ENCODE measurements at places on chromosomes 4 and X.

DNA sequence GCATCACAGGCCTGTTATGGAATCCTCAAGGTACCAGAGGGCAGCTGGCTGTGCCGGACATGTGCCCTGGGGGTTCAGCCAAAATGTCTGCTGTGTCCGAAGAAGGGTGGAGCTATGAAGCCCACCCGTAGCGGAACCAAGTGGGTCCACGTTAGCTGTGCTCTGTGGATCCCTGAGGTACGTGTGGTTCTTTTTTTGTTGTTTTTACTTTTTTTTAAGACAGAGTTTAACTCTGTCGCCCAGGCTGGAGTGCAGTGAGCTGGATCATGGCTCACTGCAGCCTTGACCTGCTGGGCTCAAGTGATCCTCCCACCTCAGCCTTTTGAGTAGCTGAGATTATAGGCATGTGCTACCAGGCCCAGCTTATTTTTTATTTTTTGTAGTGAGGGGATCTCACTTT, 46.1 kb downstream of the JADE1 start:
- DNase-seq = no peak

DNA sequence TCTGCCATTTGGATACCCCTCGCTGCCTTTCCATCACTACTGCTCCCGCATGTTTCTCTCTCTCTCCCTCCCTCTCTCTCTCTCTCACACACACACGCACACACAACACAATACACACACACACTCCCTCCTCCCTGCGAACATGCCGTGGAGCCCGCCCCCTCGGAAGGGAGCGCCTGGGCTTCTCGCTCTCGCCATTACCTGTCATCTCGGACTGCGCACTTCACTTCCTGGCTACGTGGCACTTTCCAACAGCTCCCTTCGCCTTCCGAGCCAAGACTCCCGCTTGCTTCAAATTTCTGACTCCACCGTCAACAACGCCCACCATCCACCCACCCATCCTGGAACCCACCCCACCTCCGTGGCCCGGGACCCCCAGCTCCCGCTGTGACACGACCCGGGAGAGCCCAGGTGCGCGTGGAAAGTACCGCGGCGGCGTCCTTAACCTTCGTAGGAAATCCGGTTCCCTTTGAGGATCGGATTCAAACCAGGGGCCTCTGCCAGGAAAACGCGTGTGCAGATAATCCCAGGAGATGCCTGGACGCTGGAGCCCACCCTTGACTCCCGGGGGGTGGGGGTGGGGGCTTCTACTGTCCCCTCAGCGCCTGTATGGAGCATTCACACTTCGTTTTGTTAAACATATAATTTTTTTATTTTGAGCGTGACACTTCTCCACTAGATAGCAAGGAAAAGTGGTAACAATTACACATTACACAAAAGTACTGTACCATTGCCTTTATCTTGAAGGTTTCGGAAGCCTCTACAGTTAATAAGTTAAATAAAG, 12.5 kb downstream of the ARX start:
- no peak for DNase-seq

- no peak for DNase-seq
These were observed 1159.7 kb upstream of the PCDH7 start for GRCh38 chr4:29560452-29560851.

DNA sequence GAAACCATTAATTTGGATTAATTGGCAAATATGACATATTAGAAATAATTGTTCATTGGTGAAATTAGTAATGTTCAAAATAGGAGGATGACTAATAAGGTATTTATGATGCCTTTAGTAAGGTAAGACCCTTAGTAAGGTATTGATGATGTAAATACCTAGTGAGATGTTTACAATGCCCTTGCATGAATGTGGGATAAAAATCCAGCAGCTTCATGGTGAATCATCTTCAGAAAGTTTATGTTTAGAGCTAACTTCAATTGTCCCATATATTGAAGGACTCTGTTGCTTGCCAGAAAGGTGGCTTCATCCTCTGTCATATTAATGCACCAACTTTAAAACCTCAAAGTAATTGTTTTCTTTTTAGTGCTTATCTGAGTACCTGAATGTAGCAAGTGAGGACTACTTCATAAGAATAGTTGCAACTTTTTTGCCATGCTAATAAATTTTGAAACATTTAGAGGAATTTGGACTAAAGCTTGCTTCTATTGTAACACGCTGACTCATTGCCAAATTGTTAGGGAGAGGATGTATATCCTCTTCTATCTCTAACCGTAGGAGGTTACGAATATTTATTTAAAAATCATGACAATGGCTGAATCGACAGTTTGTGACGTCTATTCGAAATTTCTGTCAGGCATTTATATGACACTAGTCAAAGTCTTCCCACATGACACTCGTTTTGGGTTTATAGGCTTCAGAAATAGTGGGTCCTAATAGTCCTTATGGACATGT, 174.1 kb upstream of the HS3ST1 start:
- DNase-seq = no peak

DNA sequence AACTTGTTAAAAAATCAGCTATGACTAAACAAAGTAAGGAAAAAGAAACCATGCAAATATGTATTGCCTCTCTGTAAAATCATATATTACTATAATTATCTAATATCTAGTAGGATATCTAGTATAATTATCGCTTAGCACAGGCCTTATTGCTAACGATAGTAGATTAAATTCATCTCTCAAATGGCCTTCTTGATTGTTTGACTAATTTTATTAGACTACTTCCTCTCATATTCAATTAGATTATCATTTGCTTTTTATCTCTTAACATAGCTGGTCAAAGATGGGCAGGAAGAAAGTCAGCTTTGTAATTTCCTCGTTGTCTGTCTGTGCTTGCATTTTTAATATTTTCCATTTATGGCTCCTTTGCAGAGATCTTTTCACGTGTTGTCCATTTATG, 21.9 kb upstream of the HPGDS start:
- DNase-seq = no peak

DNA sequence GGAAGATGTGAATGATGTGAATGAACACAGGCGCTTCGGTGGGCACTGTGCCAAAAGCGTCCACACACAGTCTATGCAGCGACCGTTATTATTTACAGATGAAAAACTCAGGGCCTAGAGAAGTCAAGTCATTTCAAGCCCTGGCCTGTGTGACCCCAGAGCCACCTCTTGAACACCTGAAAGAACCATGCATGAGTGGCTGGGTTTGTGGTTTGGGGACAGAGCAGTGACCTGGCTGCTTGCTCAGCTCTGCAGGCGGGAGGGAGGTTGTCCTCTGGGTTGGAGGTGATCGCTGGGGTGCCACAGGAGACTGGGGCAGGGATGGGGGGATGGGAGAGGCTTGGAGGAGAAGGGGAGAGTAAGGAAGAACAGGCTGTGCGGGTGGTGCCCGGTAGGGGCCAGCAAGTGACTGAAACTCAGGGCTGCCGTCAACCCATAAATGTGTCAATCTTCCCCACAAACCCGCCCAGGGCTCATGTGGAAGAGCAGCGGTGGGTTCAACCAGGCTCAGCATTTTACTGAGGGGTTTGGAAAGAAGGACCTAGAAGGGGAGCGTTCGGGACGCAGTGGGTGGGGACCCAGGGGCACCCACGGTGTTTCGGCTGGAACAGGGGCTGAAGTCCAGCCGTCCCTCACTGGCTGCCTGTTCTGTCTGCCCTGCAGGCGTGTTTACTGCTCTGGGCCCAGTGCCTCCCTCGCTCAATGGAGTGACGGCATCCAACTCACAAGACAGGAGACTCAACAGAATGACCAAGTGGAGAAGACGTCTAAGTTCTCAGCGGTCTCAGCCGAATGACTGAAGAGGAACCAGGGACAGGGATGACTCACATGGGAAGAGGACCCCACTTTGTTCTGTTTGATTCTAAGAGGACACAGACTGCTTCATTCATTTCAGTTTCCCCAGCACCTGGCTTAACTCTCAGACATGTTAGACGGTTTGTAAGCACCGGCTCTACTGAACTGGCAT, 167.8 kb downstream of the AFAP1 start:
- DNase-seq = no peak

DNA sequence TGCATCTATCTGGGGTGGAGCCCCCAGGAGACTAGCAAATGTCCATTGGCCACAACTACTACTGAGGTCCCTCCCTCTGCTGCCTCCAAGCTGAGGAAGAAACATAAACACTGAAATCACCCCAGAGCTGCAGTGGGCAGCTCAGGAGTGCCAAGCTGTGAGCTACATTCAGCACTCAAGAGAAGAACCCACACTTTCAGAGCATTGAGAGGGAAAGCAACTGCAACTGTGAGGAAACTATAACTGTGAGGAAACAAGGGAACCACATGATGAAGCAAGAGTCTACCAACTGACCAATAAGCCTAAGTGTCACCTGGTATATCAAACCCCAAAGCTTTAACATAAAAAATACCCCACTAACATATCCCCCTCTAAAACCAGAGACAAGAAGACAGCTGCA, 373.5 kb upstream of the TACR3 start:
- DNase-seq = no peak

- no peak for DNase-seq
These were observed 86.8 kb upstream of the AFAP1 start for GRCh38 chr4:8026453-8026852.

- no peak for DNase-seq
These were observed 16.2 kb downstream of the SMIM31 start for GRCh38 chr4:164770010-164770724.

DNA sequence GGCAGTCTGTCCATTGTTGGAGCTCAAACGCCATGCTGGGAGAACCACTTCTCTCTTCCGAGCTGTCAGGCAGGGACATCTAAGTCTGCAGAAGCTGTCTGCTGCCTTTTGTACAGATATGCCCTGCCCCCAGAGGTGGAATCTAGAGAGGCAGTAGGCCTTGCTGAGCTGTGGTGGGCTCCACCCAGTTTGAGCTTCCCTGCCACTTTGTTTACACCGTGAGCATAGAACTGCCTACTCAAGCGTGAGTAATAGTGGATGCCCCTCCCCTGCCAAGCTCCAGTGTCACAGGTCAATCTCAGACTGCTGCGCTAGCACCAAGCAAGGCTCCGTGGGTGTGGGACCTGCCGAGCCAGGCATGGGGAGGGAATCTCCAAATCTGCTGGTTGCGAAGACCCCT, 145.7 kb downstream of the VSIG4 start:
- no peak for DNase-seq

DNA sequence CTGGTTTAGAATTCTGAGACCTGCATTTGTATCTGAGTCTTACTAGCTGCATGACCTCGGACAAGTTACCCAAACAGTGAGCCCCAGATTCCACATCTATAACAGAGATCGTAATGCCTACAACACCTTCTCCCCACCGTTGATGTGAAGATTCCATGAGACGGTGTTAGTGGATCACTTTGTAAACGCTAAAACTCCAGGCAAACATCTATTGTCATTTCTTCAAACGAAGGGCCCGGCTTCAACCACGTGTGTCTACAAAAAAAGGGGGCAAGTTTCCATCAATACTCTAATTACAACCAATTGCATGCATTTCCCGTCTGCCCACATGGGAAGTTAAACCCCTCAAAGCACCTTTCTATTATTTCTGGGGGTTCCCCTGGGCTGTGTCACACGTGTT, 99.1 kb upstream of the ENPP6 start:
- no peak for DNase-seq

GRCh38 chr4:6396696-6397236, 75.6 kb downstream of the PPP2R2C start:
- DNase-seq = no peak

DNA sequence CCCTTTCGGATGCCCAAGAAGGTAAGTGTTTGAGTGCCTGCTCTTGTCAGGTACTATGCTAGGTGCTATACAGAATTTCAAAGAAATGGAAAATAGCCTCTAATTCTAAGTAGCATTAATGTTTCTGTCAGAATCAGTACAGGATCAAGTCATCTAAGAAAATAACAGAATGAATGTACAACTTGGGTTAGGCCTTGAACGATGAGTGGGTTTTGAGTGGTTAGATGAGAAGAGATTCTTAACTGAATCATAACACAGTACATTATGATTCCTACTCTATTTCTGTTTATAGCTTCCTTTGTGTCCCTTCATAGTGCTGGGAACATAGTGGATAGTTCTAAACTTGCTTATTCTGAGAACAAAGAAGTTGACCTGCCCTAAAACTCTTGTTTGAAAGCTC, 253.9 kb downstream of the GLUD2 start:
- no peak for DNase-seq

Measured in amygdala (tissue), 56 donors.